ENCODE measurements at places on chromosomes 11 and 22.

- DNase-seq = peak; percentile 65
Measured at GRCh38 chr11:78451371-78452150, 33.9 kb upstream of the GAB2 start.

GRCh38 chr22:48453171-48453570 lies 1374.5 kb downstream of the BRD1 start:
- DNase-seq = no peak

GRCh38 chr11:110318638-110319404 lies 22.4 kb upstream of the RDX start:
- no peak for DNase-seq

DNA sequence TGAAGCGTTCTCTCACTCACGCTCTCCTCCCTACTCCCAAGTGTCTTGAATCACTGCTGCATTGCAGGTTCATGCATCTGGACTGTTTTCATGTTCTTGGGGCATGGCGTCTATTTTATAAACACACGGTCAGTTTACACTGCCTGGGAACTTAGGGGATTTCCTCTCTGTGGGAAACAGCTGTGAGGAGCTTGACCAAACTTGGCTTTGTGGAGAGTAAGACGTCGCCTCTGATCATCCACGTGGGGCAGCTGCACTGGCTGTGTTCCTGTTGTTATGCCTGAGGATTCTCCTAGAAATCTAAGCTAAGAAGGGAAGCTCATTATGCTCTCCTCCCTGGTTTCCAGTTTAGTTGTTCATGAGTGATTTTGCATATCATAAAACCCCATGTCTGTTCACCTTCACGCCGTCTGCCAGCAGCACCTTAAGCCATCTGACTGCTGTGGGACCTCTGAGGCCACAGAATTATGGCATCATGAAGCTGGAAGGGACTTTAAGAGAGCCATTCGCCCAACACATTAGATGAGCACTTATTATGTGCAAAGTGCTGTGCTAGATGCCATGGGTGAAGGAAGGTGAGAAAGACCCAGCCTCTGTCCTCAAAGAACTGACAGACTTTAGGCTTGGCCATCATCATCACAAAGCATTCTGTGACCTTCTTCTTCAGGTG lies 38.8 kb upstream of the POU2AF1 start:
- DNase-seq = no peak

GRCh38 chr11:119380160-119380826 lies 1.2 kb downstream of the USP2 start:
- no peak for DNase-seq

DNA sequence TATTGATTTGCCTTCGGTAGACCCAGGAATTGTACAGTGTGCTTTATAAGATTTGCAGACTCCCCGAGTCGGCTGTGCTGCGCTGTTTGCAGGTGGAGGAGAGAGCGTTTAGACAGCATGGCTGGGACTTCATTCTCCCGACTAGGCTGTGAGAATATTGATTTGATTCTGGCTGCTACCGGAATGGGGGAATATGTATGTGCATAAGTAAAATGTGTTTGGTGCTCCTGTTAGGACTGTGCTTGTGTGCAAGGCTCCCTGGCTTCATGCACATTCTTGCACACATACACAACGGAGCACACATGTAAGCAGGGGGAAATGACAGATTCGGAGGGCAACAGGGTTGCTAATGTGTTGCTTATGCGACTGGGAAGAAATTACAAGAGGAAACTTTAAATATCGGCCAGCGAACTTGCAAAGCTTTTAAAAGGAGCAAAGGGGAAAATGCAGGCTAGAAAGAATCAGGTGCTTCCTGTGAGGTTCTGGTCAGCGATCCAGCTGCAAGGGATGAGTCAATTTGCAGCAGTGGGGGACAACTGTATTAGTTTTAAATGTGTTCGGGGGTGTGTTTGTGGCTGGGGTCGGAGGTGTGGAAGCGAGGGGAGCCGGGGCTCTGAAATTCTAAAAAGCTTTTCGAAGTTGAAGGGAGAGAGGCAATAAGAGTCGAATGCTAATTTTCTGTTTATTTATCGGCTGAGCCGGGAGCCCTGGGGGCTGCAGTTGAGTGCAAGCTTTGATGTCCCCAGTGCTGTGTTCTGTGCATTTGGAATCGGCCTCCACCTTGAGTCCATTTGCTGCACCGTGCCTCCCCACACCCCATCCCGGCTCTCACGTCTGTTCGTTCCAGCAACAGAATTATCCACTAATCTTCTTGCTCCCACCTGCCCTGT lies 731 bp downstream of the NTM start:
- DNase-seq = no peak

DNA sequence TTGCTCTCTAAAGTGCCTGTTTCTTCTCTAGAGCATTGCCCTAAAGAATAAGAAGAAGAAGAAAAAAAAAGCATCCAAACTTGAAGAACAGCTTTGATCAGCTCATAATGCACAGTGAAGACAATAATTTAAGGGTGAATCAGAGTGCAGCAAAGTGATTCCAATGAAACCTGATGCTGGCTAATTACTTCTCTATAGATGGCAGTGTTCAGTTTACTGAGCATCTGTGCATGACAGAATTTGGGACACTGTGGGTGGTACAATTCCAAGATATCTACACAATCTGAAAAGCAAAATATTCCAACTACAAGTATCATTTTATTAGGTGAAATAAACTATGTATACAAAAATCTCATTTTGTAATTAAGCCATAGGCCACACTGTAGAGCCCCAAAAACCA lies 450.5 kb upstream of the CCDC90B start:
- no peak for DNase-seq

DNA sequence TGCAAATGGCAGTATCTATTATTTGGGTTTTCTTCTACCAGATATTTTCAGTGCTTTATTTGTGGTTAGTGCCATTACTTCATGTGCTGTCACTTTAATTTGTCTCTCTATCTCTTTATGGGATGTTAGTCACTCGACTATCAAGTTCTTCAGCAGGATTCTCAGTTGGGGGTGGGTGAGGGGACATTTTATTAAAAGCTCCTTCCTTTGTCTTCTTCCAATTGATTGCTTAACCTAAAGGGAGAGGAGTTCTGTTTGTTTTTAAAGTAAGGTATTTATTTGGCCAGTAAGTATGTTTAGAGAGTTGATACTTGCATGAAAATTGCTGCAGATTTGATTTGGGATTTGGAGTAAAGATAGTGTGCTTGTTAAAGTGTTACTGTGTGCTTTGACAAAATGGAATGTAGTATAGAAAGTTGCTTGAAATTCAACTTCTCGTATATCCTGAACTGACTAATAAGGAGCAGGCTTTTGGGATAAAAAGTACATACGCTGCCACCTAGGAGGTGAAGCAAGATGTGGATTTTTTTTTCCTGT lies 10.3 kb downstream of the YAP1 start:
- DNase-seq = no peak

GRCh38 chr11:77147668-77148321 lies 19.7 kb downstream of the MYO7A start:
- DNase-seq = no peak
